ENCODE measurements at places on chromosomes 5 and 9. TPM values are rescaled to one million over a fixed set of nuclear protein-coding genes. Genes with fewer than 3 reads are reported as not detected.

OSTF1 gene
- 16.8 TPM for total RNA-seq

GPRIN1 gene
- 0.27 TPM for total RNA-seq

DNA sequence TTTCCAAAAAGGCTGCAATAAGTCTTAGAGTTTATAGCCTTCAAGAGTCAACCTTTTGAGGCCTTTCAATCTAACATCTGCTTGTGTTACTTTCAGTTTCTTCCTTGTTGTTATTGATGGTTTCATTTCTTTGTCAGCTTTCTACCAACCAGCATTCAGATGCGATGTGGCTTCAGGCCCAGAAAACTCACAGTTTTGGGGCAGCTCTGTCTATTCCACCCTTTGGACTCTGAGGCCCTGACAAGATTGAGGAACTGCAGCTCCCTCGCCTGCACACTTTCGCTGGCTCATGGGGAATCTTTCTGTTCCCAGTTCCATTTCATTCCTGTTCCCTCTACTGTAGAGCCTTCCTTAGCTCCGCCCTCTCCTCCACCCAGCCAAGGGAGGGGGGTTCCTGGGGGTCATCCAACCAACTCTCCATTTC lies 13.3 kb upstream of the WHRN start:
- DNase-seq = no peak

DNA sequence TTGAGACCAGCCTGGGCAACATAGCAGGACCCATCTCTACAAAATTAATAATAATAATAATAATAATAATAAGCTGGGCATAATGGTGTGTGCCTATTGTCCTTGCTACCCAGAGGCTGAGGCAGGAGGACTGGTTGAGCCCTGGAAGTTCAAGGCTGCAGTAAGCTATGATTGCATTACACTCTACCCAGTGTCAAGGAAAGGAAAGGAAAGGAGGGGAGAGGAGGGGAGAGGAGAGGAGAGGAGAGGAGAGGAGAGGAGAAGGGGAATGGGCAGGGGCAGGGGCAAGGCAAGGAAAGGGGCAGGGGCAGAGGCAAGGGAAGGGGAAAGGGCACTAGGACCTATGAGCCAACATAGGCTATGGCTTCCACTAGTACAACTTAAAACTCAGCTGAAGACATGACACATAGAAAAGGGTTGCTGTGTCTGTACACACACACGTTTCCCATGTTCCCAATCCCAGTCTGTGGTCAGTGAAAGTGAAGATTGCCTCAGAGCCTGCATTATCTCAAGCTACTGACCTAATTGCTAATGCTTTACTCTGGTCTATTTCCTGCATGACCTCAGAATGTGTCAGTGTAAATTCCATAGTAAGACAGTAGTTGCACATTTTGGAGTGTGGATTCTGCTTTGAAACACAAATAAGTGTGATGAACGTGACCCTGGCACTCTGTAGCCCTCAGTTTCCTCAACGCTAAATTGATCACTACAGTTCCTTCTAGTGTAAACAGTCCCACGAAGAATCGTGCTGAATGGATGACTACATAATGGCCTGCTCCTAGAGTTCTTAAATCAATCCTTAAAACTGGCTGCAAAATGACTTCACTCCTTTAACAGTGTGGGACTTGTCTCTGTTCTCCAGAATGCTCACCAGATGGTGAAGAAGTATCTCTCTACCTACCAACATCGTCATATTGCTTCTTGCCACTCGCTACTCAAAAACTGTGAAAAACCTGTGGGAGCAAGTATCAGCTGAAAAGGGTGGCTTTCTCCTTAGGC lies 497.0 kb downstream of the RAB3C start:
- DNase-seq = no peak

- no peak for DNase-seq
These were observed 4.2 kb downstream of the UHRF2 start for GRCh38 chr9:6417186-6417585.

- peak; percentile 53 for DNase-seq
These were observed 19.2 kb upstream of the CD180 start for GRCh38 chr5:67215519-67216471.

- no peak for DNase-seq
These were observed 162.7 kb downstream of the ZNF608 start for GRCh38 chr5:124583469-124584350.

DNA sequence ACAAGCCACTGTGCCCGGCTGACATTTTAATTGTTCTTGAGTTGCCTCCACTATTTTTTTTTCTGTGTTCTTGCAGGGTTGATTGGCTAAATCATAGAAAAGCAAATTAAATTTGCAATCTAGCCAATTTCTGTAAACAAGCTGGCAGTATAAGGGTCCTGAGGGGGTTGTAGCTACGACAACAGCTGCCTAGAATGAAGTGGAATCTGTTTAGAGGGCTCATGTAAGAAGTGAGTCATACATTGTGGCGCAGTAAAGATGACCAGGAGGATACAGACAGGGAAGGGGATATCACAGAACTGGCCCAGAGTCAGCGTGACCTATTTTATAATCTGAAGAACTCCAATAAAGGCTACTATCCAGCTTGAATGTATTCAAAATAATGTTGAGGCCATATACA lies 82.2 kb upstream of the TLE1 start:
- DNase-seq = no peak

- DNase-seq = no peak
These were observed 457.6 kb downstream of the SLCO4C1 start for GRCh38 chr5:101838435-101838834.

- DNase-seq = no peak
These were observed 63.3 kb downstream of the ABCA1 start for GRCh38 chr9:104864675-104865104.

Data from thoracic aorta (tissue), 2 donors.